Activated T-cell treated with anti-CD3 and anti-CD28 coated beads, Interleukin-2, amount 50 U/mL, for 48 hours (primary cell): ENCODE measurements at places on chromosomes 7 and 10.

- no peak for DNase-seq
Measured at GRCh38 chr10:114445332-114445731, 41.0 kb upstream of the AFAP1L2 start.

GRCh38 chr10:21737106-21737505 is 203.1 kb downstream of the MLLT10 start:
- no peak for DNase-seq

DNA sequence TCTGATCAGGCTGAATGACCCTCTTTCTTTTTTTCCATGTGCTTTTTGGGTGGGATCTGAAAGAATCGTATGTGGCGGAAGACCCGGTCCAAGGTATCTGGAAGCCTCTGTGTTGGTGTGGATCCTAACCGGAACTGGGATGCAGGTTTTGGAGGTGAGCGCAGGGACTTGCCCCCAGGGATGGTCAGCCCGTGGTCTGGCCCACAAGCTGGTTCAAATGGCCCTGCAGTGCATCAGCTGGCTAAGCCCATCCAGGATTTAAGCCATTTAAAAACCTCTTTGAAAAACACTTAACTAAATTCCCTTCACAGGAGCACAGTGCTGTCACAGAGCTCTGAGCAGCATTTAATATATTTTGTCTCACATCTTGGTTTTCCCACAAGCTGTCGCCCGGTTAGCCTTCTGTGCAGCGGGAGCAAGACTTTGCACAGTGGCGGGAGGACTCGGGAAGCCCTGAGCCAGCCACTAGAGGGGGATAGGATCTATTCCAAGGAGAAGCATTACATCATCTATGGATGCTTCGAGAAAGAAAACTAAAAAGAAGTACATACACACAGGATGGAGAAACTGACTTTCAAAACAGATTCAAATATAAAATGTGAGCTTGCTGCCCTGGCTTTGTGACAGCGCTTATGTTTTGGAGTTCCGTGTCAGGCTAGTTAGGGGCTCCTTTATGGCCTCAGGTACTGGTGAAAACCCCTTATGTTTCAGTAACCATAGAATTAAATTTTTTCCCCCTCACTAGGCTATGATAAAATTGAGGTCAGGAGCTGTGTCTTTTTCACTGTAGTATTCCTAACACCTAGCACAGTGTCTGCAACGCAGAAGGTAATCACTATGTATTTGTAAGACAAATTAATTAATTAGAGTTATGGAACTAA is 11.3 kb downstream of the CPA2 start:
- DNase-seq: no peak

GRCh38 chr10:132404911-132405462 is 8.0 kb downstream of the PWWP2B start:
- no peak for DNase-seq

GRCh38 chr7:100119970-100120732 is 717 bp downstream of the CNPY4 start:
- DNase-seq: peak; percentile 85

DNA sequence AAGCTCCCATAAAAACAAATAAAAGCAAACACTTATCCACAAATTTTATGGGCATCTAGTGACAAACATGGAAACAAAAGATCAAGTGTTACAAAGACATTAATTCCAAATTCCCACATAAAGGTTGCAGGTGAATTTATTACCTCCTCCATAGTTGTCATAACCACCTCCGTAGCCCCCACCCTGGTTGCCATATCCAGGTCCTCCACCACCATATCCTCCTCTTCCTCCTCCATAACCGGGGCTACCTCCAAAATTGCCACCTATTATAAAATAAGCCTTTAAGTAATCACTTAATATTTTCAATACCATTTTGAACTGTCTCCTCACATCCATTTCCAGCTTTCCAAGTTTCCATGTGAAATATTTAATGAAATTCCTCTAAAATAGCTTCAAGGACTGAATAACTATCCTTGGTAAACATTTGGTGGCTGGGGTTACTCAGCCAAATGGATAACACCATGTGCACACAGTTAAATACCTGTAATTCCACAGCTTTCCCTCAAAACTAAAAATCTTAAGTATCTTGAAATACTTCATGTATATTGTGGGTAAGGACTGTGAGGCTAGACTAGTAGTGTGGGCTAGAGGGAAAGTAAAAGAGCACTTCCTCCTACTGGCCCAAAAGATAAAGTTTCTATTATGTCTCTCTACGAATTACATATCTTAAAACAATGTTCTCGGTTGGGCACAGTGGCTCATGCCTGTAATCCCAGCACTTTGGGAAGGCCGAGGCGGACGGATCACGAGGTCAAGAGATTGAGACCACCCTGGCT is 6.9 kb downstream of the HNRNPA2B1 start:
- DNase-seq: no peak

- DNase-seq: peak; percentile 41
Measured at GRCh38 chr7:106895246-106895864, 30.3 kb downstream of the PIK3CG start.

- no peak for DNase-seq
Measured at GRCh38 chr10:43160921-43161255, 22.6 kb downstream of the CSGALNACT2 start.

GRCh38 chr10:100773646-100774045 is 28.3 kb downstream of the PAX2 start:
- no peak for DNase-seq

GRCh38 chr10:52918714-52919305 is 146.2 kb upstream of the MBL2 start:
- no peak for DNase-seq

GRCh38 chr7:34131371-34131770 is 226.0 kb downstream of the BMPER start:
- DNase-seq: no peak

DNA sequence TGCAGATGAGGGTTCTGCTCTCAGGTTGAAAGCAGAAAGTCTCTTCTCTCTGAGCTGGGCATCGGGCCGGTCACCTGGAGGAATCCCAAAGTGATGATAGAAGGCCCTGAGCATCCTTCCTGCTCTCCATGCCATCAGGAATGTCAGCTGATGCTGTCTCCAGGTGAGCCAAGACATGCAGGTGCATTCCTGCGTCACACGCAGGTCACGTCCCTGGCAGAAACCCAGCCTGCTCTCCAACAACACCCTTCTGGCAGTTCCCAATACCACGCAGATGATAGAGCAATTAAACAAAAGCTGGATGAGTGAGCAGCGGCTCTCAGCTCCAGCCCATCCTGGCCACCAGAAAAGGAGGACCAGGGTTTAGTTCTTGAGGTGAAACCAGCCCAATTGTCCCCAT is 6.9 kb upstream of the WIPI2 start:
- DNase-seq: no peak

- DNase-seq: no peak
Measured at GRCh38 chr7:26013551-26014083, 138.4 kb upstream of the NFE2L3 start.

- no peak for DNase-seq
Measured at GRCh38 chr10:91520661-91521060, 110.5 kb downstream of the HECTD2 start.

DNA sequence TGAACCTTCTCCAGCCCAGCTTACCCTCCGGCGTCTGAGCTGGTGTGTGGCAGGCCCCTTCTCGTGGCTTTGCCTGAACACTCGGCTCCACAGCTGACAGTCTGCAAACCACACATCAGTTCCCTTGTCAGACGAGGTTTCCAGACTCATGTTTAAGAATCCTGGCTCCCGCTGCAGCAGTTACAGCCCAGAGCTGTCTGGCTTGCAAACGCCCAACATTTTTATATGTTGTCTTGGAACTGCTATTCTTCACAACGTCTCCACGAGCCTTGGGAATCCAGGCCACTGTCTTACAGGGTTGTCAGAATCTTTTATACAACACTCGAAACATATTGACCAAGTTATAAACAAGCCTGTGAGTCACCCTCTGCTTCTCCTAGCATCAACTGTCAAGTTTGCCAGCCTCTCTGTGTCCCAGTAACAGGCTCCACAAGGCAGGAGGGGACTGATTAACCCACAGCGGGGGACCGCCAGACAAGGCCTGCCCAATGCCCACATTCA is 68.1 kb downstream of the TNS3 start:
- DNase-seq: no peak
